HuH-7 (cell line): ENCODE measurements at places on chromosomes 4 and X.

GRCh38 chrX:120408168-120408567 is 46.3 kb downstream of the ATP1B4 start:
- no peak for DNase-seq

DNA sequence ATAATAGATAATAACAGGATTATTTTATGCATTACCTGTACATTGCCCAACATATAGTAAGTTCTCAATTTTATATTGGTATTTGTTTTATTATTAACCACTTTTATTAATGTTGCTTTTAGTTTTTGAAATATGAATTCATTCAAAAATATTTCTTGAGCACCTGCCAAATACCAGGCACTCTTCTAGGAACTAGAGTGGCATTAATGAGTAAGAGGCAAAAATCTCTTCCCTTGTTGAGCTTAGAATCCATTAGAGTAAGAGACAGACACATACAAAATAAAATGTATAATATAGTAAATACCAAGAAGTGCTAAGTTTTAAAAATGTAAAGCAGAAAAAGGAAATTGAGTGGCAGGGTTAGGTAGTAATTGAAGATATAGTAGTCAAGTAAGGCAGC is 45.8 kb downstream of the TET2 start:
- DNase-seq = no peak

GRCh38 chr4:39889226-39889625 is 88.5 kb downstream of the PDS5A start:
- DNase-seq = no peak

- no peak for DNase-seq
Observed at GRCh38 chrX:477441-478012, 90.8 kb upstream of the PPP2R3B start.

DNA sequence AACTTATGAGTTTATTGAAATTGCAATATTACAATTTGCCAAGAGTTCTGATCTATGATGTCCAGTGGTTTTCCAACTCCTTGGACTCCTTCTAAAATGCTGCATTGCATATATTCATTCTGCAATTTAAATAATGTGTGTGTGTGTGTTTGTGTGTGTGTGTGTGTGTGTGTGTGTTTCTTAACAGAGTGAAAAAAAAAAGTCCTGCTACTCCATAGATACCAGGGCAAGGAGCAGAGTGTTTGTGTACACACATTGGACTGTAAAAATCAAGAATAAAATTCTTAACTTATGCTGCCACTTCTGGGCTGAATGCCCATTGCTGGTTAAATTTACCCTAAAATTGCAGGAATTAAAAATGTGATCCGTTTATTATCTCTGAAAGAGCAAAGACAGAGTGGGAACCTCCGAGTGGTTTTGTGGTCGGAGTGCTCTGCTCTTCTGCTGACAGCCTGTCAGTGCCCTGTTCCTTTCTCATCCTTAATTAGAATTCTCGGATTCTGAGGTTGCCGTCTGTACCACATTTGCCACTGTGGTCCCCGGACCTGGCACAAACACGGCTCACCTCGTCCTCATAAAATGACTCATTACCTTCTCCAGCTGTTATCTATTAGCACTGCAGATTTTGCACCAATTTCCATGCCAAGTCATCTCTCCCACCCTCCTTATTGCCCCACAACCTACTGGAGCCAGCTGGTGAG is 355.5 kb downstream of the KCNIP4 start:
- no peak for DNase-seq

- no peak for DNase-seq
Observed at GRCh38 chr4:116332508-116332907, 752.9 kb downstream of the TRAM1L1 start.

DNA sequence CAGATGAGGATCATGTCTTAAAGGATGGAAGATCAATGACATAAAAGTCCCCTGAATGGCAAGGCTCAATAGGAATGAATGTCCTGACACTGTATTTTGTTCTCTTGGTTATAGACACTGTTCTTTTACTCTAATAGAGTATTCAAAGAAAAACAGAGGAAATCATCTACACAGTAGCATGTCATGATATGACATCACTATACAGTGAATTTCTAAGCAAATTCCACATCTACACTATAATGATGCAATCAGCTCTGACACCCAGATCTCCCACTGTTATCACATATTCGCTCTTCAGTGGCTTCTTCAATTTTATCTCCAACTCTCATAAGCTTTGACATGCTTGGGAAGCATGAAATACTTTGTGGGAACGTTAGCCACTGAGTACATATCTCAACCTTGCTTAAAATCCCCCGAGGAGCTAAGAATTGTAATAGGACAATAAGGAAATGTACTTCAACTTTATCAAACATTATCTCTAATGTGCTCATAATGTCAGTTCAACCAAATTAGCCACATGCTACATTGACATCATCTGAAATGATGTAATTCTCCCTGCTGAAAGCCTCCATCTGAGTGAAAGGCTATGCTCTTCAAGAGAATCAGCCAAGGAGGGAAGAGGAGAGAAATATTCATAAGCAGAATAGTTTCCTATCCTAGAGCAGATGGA is 139.6 kb upstream of the PTCHD1 start:
- DNase-seq = no peak

DNA sequence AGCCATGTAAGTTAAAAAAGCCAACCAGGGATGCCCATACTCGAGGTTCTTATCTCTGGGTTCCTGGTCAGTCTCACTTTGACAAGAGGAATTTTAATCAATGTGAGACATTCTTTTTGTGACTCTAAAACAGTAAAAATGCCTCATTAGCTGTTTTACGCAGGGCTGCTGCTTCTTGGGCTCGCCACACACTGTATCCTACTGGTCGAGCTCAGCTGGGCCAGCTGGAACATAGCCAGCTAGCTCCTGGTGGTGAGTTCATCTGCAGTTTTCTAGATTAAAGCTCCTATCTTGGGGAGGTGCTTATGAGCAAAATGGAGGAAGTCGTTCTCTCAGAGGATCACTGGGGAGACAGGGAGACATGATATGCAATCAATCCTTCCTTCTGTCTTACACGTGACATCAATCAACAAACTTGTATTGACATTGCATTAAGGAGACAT is 55.9 kb upstream of the LEF1 start:
- no peak for DNase-seq

GRCh38 chr4:152100379-152101201 is 339.8 kb upstream of the GATB start:
- DNase-seq = no peak

DNA sequence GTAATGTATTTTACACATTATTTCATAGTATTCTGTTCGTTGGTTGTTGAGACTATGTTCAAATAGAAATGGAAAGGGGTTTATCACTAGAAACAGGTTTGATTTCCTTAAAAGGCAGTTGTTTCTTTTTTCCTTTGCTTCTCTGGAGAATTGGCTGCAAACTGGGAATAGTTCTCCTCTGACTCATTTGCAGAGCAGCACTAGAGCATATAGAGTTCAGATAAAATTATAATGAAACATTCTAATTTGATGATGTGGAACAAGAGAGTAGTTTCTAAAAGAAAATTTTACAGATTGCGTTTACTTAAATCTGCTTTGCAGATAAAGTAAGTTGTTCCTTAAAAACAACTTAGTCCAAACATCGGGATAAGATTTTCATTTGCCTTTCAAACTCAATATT is 29.7 kb downstream of the SYNPO2 start:
- DNase-seq = no peak

GRCh38 chr4:70943114-70943513 is 40.9 kb downstream of the MOB1B start:
- no peak for DNase-seq

DNA sequence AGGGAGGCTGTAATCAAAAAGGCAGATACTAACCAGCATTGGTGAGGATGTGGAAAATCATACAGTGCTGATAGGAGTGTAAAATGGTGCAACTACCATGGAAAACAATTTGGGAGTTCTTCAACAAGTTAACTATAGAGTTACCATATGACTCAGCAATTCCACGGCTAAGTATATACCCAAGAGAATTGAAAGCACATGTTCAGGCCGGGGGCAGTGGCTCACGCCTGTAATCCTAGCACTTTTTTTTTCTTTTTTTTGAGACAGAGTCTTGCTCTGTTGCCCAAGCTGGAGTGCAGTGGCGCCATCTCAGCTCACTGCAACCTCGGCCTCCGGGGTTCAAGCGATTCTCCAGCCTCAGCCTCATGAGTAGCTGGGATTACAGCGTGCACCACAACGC is 15.0 kb upstream of the CD99L2 start:
- no peak for DNase-seq

DNA sequence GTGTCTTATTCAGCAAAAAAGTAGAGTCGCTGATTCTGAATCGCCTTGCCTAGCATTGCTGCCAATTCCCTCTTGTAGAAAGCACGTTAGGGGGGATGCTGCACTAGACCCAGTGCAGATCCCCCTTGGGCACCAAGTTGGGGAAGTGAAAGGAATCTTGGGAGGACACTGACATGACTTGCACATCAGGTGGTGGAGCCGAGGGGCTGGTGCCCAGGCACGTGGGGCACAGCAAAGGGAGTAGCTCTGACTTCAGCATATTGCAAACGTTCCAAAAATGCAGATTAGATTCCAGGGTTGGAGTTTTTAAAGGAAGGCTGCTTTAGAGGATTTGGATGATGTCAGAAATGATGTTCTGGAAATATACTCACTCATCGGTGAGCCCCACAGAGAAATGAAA is 47.4 kb upstream of the GPM6B start:
- no peak for DNase-seq

DNA sequence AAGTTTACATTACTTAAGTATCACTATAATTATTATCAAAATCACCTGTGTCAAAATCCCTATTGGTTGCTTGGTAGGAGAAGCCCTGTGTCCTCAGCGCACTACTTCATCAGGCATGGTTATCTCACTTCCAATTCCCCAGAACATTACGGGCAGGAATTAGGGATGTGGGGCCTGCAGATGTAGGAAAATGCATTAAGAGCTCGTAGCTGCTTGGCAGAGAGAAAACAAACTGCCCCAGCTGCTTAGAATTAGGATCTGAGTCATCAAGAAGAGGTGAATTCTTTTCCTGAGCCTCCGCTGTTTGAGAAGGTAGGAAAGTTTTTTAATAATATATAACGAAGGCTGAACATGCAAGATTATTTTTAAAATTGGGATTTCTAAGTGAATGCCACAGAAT is 31.1 kb upstream of the CLNK start:
- DNase-seq = no peak

GRCh38 chr4:78336093-78336943 is 215.3 kb upstream of the ANXA3 start:
- no peak for DNase-seq

GRCh38 chr4:122661176-122662160 is 40.6 kb upstream of the IL21 start:
- no peak for DNase-seq

DNA sequence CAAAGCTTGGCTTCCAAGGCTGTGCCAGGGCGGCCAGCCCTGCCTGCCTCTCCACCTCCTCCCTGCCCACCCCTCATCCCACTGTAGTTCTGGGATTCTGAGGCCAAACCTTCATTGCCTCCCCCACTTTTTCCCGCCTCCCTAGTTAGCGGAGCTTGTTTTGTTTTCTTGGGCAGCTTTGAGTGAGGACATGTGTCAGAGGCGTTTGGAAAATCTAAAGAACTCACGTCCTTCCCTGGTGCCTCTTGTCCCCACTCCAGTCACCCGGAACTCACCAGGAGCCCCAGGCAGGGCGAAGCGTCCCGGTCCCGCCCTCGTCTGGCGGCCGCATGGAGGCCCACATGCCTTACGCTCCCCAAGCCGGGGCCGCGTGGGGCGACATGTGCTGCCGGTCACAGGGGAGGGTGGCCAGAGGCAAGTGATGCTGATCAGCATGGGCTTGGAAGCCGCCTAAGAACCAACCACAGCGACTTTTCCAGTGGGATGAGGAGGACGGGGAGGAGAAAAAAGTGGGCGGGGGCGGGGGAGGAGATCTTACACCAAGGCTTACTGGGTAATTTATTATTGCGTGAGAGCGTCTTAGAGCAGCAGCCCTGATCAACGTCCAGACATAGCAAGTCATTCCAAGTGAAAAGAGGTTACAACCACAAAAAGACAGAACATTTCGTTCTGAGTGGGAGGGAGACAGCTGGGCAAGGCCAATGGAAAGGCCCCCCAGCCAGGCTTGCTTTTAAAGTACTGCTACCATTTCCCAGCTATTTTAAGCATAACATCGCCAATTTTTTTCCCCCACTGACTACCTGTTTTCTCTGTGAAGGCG is 48.5 kb downstream of the PRPS1 start:
- DNase-seq = no peak

DNA sequence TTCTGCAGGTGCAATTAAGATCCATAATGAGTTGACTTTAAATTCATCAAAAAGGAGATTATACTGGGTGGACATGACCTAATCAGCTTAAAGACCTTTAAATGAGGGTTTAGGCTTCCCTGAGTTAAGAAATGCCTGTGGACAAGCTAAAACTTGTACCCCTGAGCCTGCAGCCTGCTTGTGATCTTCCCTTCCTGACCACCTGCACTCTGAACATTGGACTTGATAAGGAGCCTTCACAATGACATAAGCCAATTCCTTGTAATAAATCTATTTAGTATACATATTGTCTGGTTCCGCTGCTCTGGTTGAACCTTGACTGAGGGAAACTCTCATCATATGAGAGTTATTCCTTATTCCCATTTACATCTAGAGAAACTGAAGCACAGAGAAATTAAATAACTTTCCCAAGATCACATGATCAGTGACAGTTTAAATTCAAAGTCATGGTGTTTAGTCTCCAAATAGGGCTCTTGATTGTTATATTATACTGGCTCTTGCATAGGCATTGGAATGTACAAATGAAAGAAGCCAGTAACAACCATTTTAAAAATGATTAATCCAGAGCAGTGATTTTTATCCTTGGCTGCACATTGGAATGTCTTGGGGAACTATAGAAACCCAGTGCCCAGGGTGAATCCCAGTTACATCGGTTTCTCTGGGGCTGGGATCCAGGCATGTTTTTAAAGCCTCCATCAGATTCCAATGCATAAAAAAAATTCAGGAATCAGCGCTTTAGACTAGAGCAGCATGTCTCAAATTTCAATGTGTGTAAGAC is 136.1 kb downstream of the MSL3 start:
- DNase-seq = no peak

- no peak for DNase-seq
Observed at GRCh38 chrX:20431486-20431885, 164.8 kb upstream of the RPS6KA3 start.

DNA sequence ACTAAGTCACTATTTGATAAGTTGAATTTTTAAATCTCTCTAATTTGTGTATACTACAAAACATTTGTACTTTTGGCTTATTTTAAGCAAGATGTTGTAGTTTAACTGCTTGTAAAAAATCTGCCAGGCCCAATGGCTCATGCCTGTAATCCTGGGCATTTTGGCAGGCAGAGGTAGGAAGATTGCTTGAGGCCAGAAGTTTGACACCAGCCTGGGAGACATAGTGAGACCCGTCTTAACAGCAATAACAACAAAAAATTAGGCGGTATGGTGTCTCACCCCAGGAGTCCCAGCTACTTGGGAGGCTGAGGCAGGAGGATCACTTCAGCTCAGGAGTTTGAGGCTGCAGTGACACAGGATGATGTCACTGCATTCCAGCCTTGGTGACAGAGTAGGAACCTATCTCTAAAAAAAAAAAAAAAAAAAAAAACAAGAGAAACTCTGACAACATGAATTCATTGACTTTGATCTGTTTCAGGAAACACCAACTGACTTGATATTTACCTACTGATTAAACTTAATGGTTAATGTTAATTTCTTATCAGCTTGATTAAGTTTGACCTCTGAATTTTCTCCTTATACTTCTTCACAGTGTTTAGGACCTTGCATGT is 8.9 kb downstream of the FHIP1A start:
- DNase-seq = no peak
